ENCODE measurements at places on chromosomes 12 and 14.

- DNase-seq: no peak
These were observed 1.6 kb upstream of the MANSC4 start for GRCh38 chr12:27781680-27782079.

DNA sequence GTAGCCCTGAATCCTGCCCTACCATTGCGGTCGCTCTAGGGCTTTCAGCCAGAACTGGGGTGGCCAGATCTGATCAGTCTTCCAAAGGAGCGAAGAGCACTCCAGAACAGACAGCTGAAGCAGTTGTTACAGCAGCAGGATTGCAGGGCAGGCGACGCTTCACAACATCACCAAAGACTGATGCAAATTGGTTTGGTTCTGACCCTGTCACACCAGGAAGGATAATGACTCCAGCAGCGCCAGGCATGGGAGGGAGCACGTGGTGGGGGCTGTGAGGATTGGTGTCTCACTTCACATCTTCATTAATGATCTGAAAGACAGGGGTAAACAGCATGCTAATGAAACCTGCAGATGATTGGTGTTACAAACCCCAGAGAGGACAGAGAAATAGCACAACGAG, 30.6 kb upstream of the VSX2 start:
- no peak for DNase-seq

GRCh38 chr14:104344818-104345620, 206.6 kb downstream of the KIF26A start:
- no peak for DNase-seq

GRCh38 chr12:6871052-6871957, 1.8 kb downstream of the SPSB2 start:
- no peak for DNase-seq

GRCh38 chr14:79730196-79730595, 481.1 kb downstream of the DIO2 start:
- DNase-seq: no peak

DNA sequence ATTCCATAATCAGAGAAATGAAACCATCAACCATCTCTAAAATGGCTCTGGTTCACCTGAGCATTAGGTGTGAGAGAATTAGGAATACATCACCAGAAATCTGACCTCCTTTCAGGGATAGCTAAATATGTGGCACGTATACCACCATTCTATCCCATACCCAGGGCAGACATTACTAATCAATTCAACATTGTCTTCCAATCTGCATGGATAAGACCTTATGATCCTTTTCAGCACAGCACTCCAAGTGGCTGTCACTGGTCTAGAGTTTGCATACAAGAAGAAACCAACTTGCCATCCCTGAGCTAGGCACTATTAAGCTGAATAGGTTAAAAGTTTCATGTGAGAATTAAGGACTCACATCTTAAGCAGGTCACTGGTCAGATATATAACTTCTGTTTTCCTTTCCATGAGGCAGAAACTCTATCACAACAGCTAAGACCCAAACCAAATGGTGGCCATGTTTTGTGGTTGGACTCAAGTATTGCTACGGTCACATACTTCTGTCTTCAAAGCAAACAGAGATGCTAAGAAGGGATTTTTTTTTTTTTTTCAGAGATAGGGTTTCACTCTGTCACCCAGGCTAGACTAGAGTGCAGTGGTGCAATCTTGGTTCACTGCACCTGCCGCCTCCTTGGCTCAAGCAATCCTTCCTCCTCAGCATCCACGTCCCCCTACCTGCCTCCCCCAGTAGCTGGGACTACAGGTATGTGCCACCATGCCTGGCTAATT, 249.0 kb downstream of the DPF3 start:
- no peak for DNase-seq
